HL-60 (cell line): ENCODE measurements at places on chromosomes 16 and 17.

DNA sequence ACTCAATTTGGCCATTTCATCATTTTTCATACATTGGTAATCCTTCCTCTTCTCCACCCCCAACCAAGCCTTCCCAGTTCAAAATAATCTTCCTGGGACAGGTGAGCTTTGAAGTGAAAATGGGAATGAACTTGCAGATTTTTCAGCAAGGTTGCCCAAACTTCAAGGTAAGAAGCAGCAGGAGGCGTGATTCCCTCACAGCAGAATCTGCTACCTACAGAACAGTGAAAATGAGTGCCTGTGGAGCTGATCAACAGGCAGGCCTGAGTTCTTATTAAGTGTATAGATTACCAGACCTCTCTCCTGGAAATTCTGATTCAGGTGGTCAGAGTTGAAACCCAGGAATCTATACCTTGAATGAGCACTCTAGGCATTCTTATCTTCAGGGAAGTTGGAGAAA is 356.6 kb downstream of the RBFOX1 start:
- no peak for DNase-seq

DNA sequence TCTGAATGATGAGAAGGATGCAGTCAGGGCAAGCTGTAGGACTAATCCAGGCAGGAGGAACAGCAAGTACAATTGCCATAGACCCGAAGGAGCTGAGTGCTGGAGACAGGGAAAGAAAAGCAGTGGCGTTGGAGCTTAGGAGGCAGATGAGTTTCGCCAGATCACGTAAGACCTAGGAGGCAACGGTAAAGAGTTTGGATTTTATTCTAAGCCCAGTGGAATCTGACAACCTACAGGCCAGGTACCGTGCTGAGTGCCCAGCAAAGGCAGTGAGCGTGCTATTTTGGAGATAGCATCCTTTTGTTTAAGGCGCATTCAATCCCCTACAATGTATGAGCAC is 1.2 kb downstream of the USP43 start:
- DNase-seq: no peak

- DNase-seq: no peak
Measured at GRCh38 chr16:84754956-84755672, 55.3 kb downstream of the USP10 start.

GRCh38 chr16:88393034-88393433 is 10.3 kb downstream of the ZNF469 start:
- DNase-seq: no peak
